ENCODE measurements at places on chromosomes 2 and 18.

DNA sequence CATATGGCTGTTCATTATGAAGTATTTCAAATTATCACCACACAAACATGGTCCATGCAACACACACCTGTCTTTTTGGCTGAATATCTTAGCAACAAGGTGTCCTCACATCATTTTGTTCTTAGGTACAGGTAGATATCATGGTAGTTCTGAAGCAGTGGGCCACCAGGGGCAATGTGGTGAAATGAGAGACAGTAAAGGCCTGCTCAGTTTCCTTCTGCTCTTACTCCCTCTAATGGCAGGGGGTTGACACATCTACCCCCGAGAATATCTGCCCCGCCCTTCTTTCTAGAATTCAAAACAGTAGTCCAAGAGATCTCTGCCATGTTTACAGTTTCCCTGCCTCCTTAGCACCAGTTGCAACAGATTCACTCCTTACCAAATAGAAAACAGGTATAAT, 147.0 kb upstream of the KLHL14 start:
- no peak for DNase-seq

DNA sequence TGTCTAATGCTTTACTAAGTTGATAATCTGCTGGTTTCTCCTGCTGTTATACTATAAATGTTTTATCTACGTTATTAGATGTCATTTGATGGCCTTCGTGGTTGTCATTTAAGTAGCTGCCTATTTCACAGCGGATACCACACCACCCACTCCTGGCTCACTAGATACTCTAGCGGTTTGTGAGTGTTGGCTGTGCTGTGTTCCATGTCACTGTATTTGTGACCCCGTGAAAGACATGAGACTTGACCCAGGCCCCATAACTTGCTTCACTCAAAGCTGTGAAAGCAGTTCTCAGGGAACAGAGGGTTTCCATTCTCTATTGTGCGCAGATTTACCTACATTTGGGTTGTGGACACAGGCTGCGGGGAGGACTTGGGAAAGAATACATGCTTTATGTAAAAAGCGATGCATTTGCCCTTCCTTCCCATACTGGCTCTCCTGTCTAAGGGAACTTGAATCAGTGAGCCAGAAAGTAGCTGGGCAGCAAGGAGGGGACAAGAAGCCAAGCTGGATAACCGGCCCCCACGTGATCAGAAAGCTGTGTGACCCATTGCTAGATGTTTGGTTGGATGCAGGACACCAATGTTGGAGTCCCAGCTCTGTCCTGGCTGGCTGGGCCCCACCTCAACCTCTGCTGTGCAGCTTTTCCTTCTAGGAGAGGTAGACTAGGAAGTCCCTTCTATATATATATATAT, 52.2 kb downstream of the PLB1 start:
- no peak for DNase-seq

GRCh38 chr2:5315512-5315911, 376.7 kb upstream of the SOX11 start:
- no peak for DNase-seq

DNA sequence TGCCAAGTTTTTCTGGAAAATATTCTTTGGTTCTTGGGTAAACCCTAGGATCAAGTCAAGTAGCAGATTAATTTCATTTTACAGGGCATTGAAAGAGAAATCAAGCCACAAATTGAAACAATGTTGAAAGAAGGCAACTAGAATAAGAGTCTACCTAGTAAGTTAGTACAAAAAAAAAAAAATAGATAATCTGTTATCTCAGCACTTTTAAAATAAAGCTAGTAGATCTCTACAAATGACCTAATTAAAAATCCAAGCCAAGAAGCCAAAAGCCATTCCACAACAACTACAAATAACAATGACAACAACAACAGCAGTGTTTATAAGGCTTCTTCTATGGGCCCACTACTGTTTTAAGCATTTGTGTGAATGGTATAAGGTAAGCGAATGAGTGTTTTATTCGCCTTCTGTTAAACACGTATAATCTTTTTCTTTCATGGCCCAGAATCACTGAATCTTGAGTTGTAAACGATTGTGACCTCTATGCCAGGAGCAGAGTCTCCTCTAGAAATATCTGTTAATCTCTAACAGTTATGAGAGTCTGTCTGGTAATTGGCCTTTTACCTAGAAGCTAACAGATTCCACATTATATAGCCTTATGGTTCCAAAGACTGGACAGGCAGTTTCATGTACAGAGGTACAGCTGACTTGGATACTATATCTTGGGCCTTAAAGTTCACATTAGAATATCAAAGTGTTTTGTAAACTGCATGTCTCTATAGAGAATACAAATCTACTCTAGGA, 28.6 kb upstream of the CUL3 start:
- DNase-seq: no peak

- DNase-seq: no peak
Measured at GRCh38 chr2:17830053-17831034, 14.1 kb downstream of the MSGN1 start.

DNA sequence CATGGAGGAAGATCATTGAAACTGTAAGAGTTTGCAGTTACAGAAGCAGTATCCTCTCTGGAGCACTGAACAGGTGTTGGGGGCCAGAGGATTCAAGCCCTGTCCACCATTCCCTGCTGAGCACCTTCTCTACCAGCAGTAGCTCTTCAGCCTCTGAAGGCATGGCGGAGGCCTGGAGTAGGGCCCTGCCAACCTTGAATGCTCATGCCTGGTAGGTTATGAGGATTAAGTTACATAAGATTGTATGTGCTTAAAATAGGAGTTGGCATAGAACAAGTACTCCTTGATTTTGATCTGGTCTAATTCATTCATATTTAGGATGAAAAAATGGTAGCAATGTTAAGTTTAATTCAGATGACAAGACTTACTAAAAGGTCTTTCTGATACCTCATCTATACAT, 40.2 kb downstream of the FMNL2 start:
- no peak for DNase-seq

GRCh38 chr18:76234676-76235060, 260.4 kb downstream of the ZNF516 start:
- DNase-seq: no peak

DNA sequence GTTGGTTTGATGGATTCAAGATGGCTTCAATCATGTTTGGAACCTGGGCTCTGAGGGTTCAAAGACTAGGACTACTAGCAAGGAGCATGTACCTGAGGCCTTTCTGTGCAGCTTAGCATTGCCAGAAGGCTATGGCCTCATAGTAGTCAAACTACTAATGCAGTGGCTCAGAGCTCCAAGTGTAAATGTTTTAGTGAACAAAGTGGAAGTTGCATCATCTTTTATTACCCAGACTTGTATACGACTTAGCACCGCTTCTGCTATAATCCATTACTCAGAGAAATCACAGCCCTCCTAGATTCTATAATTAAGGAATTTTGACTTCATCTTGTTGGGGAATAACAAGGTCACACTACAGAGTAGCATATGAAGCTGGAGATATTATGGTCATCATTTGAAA, 210.5 kb downstream of the ERBB4 start:
- DNase-seq: no peak

DNA sequence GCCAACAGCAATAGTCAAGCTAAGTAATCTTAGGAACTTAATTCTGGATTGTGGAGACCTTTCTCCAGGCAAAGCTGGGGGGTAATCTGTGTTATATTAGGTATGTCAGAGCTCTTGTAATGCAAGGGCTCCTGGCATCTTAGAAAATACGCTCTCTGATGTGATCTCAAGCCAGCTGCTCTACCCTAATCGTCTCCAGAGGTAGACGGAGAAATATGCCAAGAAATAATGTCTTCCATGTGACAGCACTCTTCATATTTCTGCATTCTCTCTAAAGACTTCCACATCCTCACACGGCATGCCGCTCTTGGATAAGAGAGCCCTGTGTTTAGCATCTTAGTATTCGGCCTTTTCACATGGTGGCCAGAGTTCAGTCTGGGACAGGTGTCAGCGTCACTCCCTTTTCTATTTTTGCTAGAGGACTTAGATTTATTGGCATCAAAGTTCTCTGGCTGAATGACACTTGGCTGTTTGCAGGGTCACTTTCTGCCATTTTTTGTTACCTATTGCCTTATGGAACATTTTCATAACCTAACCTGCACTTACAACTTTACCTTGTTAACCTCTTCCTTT, 25.2 kb downstream of the CAPN13 start:
- no peak for DNase-seq

- no peak for DNase-seq
Measured at GRCh38 chr2:177828557-177828956, 244.0 kb downstream of the PDE11A start.

DNA sequence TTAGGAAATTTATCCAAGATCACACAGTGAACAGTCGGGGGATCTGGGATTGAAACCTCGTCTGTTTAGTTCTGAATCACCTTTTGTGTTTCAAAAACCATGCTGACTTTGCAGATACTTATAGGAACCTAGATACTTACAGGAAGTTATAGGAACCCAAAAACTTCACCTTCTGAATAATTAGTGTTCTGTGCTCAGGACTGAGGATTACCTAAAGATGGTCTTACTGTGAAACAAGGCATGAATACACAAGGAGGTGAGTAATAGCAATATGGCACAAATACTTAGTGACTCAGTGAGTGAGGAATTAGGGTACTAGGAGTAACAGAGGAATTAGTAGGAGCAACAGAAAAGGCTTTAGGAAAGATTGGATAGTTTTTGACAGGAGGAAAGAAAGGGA, 145.5 kb downstream of the LRATD1 start:
- no peak for DNase-seq

GRCh38 chr2:98769114-98769476, 38.2 kb upstream of the MGAT4A start:
- no peak for DNase-seq

DNA sequence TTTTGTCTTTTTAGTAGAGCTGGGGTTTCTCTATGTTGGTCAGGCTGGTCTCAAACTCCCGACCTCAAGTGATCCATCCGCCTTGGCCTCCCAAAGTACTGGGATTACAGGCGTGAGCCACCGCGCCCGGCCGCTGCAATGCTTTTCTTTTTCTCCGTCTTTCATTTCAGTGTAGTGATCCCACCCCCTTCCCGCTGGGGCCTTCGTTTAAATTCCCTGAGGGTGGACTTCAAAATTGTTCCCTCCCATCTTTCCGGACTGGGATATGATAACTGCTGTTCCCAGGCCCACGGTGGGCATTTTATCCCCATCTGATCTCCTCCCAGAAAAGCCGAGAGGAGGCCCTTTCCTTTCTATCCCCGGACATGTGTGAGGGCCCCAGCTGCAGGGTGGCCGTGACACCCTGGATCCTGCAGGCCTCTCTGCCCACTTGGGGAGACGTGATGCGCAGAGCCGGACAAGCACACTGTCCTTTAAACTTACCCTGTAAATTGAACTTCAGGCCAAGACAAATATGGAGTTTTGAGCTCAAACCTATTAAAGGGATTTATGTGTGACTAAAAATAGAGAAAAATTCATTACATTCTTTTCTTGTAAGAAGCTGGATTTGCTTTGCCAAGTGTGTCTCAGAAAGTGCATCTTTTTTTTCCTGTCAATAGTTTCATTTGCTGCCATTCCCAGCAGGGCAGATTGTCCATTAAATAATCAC, 54.5 kb upstream of the AFF3 start:
- no peak for DNase-seq

DNA sequence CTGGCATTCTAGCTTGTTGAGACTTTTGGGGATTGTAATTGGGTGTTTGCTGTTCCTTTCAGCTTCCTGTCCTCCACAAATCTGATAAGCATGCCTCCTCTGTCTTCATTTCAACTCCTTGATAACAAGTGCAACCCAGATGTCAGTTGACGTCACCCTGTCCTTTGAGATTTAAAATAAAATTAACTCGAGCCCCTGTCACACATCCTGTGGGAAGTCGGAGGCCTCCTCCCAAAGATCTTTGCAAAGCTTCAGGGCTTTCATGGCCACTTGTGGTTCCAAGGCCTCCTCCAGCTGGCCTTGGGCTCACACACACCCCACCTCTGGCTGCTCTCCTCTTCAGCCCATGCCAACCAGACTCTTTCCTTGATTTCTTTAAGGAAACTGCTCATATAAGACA, 69.9 kb upstream of the ITGA6 start:
- DNase-seq: no peak

DNA sequence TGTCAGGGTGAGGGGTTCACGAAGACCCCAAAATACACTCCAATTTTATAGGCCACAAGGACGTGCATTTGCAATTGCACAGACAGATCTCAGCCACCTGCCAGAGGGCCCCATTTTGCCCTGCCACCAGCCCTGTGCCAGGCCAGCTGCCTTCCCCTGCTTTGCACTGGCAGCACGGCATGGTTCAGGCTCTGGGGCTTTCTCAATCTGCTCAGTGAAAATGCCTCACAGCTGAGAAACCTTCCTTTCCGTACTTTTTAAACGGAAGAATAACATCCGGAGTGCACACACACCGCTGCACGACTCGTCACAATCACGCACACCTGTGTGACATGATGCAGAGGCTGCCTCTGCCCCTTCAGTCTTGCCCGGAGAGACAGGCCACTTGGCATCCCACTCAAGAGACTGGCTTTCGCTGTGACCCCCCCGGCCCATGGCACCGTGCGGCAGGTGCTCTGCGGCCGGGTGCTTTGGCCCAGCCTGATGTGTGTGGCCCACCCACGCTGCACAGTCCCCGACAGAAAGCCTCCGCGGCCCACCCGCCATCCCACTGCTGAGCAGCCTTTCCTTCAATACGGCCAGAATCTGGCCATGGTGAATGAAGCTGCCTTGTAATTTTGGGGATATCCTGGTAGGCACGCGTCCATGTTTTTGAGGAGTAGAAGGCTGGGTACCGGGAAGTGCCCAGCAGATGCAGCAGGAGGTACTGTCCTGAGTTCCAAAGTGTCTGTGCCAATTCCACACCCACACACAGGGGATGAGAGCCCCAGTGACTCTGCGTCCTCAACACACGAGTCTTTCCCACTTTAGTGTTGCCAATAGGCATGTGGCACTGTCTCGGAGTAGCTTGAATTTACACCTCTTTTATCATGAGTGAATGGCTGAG, 88.8 kb downstream of the USP40 start:
- no peak for DNase-seq

DNA sequence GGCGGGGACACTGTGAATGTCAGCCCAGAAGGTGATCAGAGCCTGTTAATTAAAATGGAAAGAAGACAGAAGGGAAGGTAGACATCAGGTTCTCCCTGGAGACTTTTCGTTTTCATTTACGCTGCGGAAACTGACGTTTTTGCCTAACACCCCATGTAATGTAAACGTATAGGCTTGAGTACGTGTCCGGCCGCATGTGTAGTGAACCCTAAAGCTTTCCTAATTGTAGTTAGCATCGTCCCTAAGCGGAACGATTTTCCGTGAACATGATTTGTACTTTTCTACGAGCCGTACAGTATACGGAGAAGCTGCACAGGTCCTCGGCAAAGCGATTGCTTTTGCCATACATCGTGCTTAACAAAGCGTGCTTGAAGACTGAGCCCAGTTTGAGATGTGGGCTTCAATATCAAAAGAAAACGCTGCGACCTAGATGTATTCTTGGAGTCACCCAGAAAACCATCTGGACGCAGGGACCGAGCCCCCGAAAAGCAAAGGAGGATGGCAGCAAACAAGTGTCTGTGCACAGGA, 284 bp downstream of the TIMM21 start:
- no peak for DNase-seq

DNA sequence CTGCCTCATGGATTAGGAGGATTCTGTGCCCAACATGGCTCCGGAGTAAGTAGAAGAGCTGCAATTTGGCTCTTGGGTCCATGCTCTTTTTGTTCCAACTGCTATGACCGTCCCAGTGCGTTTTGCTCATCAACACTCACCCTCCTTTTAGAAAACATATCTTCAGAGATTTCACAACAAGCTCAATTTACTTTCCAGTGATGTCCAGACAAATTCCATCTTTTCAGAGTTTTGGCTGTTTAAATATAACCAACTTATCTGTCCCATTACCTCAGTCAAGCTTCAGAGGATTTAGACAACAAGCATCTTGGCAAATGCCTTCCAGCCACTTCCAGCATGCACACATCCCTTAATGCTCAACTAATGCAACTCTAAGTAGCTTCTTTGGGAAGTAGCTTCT, 6.9 kb upstream of the SLC14A2 start:
- no peak for DNase-seq

Data from coronary artery (tissue), 2 donors.